ENCODE measurements at places on chromosomes 2 and 18. TPM values are rescaled to one million over a fixed set of nuclear protein-coding genes. Genes with fewer than 3 reads are reported as not detected.

The FEV gene
- total RNA-seq, result not detected

The DSEL gene
- total RNA-seq, result 6.3 TPM

The CBLN2 gene
- total RNA-seq, result not detected

The C2orf66 gene
- 1.0 TPM for total RNA-seq

The TMEFF2 gene
- total RNA-seq, result 4.8 TPM

The IL36RN gene
- not detected for total RNA-seq

The CDH7 gene
- total RNA-seq, result not detected

The BCL11A gene
- total RNA-seq, result 31.4 TPM

The IL18R1 gene
- total RNA-seq, result 12.4 TPM

The CTNNA2 gene
- total RNA-seq, result not detected

All from ureter (tissue), 1 donor.